ENCODE measurements at places on chromosomes 7 and 10. TPM values are rescaled to one million over a fixed set of nuclear protein-coding genes. Genes with fewer than 3 reads are reported as not detected.

ZNF248 gene
- polyA plus RNA-seq: 3.4 TPM

DNA sequence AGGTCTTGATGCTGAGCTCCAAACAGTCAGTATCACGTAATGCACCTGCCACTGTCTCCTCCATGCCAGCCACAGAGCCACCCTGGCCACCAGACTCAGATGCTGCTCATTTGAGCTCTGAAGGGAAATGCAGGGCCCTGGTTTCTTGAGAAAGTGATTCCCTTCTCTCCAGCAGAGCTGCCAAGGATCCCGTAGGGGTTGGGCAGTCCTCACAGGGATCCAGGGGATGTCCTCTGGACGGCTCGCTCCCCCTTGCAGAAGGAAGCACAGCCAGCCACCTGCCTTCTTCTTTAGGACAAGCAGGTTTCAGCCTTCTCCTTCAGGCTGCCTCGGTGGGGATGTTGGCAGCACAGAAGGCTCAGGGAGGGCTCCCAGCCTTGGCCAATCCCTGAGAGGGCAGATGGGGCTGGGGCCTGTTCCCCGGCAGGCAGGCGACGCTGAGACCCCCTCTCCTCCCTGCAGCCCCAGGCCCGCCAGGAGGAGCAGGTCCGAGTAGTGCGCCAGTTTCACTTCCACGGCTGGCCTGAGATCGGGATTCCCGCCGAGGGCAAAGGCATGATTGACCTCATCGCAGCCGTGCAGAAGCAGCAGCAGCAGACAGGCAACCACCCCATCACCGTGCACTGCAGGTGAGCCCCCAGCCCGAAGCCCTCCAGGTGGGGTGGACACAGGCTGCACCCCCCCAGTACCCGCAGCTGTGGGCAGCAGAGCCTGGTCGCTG lies 48.9 kb downstream of the MKI67 start:
- DNase-seq: no peak

DNA sequence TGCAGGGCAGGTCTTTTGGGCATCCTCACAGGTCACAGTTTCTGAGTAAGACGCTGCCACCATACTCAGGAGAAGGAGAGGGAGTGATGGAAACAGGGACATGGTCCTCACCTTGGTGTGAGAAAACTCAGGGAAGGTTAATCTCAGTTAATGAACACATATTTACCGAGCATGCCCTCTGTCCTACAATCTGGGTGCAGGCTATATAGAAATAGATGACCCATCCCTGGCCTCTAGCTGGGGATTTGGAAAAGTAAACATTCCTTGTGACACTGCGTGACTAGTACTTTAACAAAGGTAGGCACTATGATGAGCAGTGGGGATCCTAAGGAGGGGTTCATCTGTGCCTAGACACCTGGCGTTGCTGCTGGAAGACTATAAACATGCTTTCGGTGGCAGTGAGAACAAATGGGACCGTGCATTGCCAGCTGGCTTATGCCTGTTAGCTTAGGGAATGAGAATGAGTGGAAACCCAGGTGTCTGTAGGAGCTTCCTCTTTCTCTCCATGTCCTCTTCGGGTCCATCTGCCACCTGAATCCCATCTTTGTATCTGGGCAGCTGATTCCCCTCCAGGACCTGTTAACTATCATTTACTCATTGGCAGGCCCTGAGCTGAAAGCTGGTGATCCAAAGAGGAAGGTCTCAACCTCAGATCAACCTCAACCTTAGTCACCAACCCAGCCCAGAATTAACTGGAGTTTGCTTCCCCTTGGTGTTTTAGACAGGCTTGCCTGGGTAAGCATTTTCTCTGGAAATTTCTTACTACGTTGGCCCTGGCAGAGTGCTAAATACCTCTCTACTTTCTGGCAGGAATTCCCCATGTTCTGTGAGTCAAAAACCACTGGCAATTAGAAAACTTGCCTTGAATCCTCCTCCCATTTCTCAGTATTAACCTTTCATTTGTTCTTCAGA lies 794 bp downstream of the MBL2 start:
- no peak for DNase-seq

WDFY4 gene
- not detected for polyA plus RNA-seq

DNA sequence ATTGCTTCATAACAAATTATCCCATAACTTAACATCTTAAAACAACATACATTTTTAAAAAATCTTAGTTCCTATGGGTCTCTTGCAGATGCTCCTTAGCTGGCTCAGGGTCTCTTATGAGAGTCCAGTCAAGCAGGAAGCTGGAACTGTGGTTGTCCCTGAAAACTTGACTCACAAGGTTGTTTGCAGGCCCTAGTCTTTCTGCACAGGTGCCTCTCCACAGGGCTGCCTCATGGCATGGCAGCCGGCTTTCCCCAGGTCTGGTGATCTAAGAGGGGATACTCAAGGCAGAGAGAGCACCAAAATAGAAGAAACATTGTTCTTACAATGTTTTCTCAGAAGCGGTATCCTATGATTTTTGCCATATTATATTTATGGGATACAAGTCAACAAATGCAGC lies 127.1 kb downstream of the CDK14 start:
- no peak for DNase-seq

DNA sequence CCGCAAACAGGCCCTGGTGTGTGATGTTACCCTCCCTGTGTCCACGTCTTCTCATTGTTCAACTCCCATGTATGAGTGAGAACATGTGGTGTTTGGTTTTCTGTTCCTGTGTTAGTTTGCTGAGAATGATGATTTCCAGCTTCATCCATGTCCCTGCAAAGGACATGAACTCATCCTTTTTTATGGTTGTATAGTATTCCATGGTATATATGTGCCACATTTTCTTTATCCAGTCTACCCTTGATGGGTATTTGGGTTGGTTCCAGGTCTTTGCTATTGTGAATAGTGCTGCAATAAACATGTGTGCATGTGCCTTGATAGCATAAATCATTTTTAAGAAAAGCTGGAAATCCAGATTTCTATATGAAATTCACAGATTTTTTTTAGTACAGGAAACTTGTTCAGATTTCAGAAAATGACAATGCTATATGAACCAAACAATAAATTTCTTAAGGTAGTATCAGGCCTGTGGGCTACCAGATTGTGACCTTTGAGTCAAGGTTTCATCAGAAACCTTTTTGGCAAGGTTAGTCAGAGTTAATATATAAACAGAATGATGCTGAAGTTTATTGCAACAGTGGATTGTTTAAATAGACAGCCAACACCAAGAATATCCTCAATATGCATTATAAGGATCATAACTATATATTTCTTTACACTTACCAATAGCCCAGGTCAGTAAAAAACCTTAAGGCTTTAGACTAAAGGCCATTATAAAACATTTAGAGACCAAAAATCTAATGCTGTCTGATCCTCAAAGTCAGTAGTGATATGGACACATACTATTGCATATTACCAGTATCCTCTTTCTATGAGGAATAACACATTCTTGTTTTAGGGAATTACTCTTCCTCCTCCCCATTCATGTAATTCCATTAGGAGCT lies 68.7 kb upstream of the PAPSS2 start:
- DNase-seq: no peak

DNA sequence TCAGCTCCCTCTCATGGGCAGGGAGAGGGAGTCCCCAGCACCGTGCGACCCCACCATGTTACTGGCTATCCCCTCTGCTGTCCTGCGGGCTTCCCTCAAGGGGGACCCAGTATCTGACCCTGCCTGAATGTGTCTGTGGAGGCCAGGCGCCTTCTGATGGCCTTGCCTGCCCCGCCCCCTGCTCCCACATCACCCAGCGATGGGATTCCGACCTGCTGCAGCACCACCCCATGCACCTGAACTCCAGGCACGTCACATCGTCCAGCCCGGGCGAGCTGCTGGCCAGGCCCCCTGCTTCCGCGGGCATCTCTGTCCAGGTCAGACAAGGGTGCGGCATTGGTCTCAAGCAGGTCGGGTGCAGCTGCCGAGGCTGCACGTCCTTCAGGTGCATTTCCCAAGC lies 19.0 kb downstream of the LRRC27 start:
- no peak for DNase-seq

DNA sequence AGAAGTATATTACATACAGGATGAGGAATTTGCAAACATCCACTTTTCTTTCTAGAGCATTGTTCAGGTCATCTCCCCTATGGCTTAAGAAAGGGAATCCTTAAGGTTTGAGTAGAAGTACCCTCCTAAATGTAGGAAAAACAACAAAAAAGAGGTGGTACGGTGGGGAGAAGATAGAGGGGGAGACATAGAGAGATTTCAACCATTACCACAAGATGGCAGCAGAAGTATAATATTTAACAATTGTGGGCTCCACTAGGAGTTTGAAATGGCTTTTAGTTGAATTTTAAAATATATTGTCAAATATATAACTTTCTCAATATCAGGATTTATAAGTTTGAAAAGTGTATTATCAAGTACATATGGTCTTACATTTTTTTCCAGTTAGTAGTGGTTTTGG lies 72.7 kb upstream of the PRKG1 start:
- no peak for DNase-seq

IL6 gene
- 25.7 TPM for polyA plus RNA-seq

DNA sequence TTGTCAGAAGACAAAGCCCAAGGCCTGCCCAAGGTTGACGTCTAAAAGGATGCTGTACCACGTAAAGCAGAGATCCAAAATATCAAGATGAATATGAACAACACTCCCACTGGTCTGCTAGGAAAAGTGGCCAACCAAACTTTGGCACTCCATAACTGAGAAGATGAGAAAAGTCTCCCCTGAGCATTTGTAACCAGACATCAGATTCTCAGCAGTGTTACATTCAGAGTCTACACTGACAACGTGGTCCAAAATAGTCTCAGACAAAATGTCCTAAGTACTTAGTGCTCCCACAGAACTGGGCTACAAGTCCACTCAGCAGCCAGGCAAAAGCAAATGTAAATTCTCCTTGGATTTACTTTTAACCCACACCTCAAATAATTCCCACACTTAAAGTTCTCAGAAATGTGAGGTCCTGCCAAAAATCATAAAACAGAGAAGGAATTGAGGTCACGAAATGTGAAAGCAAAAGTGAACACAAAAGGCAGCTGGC lies 185.1 kb upstream of the NOBOX start:
- DNase-seq: no peak

MKLN1 gene
- polyA plus RNA-seq: 52.9 TPM

DIP2C gene
- 9.3 TPM for polyA plus RNA-seq

DNA sequence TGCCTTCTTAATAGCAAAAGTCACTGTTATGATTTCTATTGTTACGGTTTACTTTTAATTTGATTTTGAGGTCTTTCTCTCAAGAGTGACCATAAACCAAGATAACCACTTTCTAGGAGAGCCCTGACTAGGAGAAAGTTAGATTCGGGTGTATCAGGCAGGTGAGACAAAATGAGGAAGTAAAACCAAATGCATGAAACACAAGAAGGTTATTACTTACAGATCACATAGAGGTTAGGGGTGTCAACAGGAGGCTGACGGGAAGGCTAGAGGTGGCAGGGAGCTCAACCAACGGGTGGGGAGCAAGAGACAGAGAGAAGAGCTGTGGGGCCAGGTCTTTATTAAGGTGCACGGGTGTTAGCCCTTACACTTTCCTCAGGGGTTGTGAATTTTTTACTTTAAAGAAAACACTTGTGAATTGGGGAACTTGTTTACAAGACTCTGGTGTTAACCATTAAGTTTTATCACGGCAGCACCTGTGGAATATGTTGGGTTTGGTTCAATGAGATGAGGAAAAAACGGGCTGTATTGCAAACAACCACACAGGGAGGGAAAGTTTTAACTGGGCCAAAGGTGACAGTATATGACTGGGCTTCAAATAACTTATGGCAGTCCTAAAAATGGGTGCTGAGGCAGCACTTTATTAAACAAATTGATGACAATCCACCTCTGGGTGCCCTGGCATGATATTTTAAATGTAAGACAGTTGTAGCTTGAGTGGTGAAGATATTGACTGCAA lies 154.9 kb downstream of the SDHAF3 start:
- DNase-seq: no peak

IQUB gene
- polyA plus RNA-seq: 0.05 TPM

PNLIPRP3 gene
- not detected for polyA plus RNA-seq

- DNase-seq: no peak
Observed at GRCh38 chr10:17435953-17436352, 18.4 kb downstream of the ST8SIA6 start.

DNA sequence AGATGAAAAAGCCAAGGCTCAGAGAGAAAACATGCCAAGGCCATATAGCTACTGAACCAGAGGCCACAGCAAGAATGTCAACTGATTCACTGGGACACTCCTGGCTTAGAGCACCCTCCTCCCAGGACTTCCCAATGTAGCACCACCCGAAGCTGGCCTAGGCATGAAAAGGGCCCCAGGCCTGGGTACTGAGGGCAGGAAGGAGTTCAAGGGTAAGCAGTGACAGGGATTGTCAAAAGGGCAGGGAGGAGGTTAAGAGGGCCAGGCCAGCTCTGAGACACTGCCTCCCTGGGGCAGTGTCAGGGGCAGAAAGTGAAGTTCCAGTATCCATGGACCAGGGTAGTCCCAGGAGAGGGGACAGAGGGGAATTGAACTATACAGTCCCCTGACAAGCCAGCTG lies 57.8 kb downstream of the FRMPD2 start:
- DNase-seq: no peak

GRCh38 chr10:118505363-118505762 lies 90.1 kb downstream of the PRLHR start:
- no peak for DNase-seq

NODAL gene
- not detected for polyA plus RNA-seq

HOGA1 gene
- polyA plus RNA-seq: 0.17 TPM

DNA sequence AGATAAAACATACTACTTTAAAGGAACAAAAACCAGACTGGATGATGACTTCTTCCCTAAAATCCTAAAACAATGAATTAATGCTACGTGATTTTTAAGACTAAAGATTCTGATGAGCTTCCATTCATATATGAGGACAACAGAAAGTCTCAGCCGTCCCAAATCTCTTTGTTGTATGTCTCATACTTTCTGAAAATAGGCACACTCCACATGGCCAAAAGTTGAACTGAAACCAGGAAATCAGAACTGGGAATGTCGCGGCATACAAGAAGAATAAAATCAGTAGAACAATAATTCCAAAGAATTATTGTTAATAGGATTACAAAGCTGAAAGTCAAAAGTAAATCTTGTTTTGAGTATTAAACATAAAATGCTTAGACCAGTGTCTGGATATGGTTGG lies 195.4 kb upstream of the GHITM start:
- no peak for DNase-seq

PRKCQ gene
- polyA plus RNA-seq: 0.06 TPM

GRCh38 chr7:140146574-140146973 lies 30.2 kb downstream of the KDM7A start:
- DNase-seq: no peak

SLC29A4 gene
- 3.4 TPM for polyA plus RNA-seq

DNA sequence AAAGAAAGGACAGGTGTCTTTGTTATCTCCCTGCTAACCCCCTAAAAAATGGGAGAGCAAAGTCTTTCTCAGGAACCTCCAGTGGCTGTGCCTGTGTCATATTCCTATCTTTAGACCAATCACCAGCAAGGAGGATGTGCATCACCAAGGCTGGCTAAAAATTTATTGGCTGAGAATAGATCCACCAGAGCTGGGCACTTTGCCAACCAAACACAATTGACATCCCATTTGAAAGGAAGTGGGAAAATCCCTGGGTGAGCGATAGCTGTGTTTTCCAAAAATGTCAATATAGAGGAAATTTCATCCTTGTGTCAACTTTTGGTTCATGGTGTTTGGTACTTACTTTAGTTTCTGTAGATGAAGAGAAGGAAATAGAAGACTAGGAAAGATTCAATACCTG lies 13.1 kb upstream of the GPR141 start:
- no peak for DNase-seq

CRHR2 gene
- not detected for polyA plus RNA-seq

GRCh38 chr7:79037001-79037400 lies 416.5 kb downstream of the MAGI2 start:
- DNase-seq: no peak

Measured in BJ (cell line).